Smooth muscle cell of the umbilical artery (primary cell): ENCODE measurements at places on chromosomes 7 and 10. TPM values are rescaled to one million over a fixed set of nuclear protein-coding genes. Genes with fewer than 3 reads are reported as not detected.

The CAMK2G gene
- total RNA-seq, result 23.5 and 32.2 TPM in 2 replicates

The LIPF gene
- total RNA-seq, result not detected in 2 replicates

The HOXA5 gene
- 1.8 and 2.7 TPM in 2 replicates for total RNA-seq

The GTF2IRD1 gene
- total RNA-seq, result 19.0 and 23.2 TPM in 2 replicates

The LUC7L2 gene
- 38.3 and 52.8 TPM in 2 replicates for total RNA-seq

The AIFM2 gene
- 4.5 and 6.5 TPM in 2 replicates for total RNA-seq

The HIPK2 gene
- total RNA-seq, result 12.5 and 35.9 TPM in 2 replicates
